Neuronal stem cell (in vitro differentiated cells): ENCODE measurements at places on chromosomes 11 and 22.

DNA sequence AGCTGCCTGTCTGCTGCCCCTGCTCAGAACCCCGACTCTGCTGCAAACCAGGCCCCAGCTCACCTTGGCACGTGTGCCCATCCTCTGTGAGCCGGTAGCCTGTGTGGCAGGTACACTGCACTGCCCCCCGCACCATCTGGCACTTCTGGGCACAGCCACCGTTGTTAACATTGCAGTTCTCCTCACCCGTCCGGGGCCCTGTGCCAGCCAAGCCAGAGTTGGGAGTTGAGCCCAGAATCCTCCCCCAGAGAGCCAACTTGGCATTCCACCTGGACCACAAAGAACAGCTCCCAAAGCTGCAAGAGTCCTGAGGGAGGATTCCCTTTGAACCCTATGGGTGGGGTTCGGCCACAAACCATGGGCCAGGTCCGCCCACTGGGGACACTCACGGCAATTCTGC is 22.5 kb downstream of the LRP4 start:
- no peak for DNase-seq

- DNase-seq: no peak
Observed at GRCh38 chr11:73381589-73381988, 5.4 kb downstream of the RELT start.

DNA sequence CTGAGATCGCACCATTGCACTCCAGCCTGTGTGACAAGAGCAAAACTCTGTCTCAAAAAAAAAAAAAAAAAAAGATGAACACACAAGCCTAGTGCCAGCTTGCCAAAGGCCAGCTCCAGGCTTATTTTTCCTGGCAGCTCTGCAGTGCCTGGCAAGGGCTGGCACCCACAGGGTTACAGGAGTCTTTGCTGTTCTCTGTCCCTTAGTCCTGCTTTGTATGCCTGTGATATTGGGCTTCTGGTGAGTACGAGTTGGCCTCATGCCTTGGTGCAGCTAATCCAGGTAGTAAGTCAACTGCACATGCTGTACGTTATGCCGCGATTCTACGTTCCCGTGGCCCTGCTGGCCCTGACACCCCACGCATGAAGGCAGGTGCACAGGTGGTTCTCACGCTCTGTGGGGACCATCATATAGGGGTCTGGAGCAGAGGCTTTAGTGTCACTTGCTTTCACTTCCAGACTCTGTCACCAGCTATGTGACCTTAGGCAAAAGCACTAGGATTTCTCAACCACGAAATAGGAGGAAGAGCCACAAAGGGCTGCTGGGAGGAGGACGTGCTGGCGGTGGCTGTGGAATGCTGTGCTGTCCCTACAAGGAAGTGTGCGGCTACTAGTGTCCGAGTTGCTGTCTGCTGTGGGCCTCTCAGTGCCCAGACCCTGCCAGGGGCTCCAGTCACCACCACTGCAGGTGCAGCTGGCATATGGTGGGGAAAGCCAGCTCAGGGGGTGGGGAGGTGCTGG is 21.4 kb upstream of the RASL10A start:
- DNase-seq: no peak

DNA sequence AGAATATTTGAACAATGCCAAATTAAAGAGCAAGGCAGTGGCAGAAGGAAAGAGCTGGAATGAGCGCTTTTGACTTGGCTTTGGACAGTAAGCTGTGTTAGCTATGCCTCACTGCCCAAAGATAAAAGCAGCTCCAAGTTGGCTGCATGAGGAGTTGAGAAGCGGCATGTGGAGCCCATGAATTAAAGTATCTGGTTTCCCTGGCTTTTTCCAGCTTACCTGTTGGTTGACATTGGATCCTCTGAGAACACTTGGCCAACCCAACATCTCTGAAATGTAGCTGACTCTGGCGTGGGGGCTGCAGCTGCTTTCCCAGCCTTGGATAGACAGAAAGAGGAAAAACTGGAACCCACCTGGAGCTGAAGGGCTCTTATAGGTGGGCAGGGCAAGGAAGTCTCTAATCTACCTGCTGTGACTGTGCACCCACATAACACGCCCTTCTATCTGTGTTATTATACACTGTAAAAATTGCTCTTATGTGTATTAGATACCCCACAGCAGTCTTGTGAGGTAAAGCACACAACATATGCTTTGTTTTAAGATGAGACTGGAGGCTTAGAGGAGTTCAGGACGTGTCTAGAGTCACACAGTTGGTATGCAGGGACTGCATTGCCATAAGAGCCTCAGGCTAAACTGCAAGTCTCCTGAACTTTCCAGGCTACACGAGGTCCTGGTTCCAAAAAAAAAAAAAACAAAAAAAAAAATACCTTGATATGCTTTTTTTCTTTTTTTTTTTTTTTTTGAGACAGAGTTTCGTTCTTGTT is 5.8 kb downstream of the UBASH3B start:
- DNase-seq: peak; percentile 23

DNA sequence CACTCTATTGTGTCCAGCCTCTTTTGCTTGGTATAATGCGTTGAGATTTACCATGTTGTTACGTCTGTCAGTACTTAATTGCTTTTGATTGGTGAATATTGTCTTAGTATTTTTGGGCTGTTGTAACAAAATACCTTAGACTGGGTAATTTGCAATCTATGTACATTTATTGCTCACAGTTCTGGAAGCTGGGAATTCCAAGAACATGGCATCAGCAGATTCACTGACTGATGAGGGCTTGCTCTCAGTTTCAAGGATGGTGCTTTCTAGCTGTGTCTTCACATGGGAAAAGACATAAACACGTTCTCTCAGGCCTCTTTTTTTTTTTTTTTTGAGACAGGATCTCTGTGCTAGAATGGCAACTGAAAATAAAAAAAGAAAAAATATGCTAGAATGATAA is 46.7 kb upstream of the INCENP start:
- DNase-seq: no peak

DNA sequence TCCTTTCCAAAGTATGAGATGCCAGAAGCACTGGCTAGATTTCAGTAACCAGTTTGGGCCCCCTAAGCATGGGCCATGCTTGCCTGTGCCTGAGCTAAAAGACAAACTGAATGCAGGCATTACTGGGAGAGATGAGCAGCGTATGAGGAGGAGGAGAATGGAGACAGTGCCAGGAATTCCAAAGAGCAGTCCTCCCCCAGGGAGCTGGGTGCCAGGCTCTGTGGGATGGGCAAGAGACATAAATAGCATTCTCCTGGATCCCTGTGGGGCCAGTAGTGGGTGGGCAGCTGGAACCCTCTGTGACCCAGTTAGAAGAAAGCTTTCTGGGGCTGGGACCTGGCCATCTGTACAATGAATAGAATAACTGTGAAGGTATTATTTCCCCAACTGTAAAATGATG is 235.6 kb downstream of the KCNA4 start:
- DNase-seq: no peak
